ENCODE measurements at places on chromosomes 7 and 10.
A peak's percentile ranks its signal among the peaks of the same experiment; 100 is the strongest.

DNA sequence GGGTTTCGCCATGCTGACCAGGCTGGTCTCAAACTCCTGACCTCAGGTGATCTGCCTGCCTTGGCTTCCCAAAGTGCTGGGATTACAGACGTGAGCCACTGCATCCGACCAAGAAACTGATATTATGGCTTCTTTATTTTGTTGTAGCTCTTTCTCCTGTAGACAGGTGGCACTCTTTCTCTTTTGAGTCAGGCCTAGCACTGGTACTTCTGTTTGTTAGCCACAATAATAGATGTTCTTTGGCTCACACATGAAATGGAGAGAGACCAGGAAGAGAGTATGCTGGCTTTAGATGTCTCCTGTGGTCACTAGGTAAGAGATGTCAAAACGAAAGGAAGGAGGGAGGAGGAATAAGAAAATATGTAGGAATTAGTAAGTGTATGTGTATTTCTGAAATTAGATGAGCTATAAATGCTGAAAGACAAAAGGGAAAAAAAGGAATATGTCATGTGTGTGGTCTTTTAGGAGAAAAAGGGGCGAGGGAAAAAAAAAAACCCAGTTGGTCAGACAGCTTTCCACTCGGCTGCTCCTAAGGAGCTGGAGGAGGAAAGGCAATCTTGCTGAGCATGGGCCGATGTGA, 78.7 kb downstream of the CLEC2L start:
- DNase-seq: no peak

GRCh38 chr10:8051109-8051821, 3.2 kb upstream of the GATA3 start:
- no peak for DNase-seq

DNA sequence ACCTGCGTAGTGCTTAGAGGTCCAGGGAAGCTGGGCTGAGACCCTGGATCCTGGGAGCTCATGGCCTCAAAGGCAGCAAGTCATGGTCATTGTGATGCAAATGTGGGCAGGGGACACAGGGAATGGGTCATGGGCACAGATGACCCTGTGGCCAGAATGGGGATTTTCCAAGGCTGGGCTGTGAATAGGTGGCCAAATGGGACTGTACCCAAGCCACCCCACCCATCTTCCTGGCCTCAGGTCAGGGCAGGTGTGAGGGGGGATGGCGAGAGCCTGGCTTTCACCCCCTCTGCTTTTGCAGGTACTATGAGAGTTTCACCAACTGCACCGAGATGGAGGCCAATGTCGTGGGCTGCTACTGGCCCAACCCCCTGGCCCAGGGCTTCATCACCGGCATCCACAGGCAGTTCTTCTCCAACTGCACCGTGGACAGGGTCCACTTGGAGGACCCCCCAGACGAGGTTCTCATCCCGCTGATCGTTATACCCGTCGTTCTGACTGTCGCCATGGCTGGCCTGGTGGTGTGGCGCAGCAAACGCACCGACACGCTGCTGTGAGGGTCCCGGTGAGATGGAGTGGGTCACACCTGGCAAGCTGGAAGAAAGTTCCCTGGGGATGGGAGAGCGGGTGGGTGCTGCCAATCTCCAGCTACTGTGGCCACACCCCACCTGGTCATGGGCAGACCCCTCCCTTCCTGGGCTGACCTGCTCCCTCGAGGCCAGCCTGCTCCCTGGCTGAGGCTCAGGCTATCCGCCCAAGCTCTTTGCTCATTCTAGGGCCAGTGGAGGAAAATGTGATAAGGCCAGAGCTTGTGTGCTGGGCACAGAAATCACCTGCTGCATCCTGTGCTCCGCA, 25.5 kb downstream of the RAMP3 start:
- DNase-seq: peak; percentile 70

DNA sequence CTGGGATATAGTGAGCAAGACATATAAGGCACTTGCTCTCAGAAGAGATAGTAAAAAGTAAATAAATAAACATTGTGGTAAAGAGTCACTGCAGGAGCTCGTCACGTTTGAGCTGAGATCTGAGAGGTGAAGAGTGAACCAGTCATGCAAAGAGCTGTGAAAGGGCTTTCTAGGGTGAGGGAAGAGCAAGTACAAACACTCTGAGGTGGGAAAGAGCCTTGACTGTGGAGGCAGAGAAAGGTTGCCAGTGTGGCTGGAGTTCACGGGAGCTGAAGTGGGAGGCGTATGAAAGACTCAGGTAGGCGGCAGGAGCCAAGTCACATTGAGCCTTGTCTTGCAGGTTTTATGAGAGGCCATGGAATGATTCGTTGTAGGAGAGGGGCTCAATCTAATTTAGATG, 141.0 kb downstream of the C1GALT1 start:
- DNase-seq: no peak

DNA sequence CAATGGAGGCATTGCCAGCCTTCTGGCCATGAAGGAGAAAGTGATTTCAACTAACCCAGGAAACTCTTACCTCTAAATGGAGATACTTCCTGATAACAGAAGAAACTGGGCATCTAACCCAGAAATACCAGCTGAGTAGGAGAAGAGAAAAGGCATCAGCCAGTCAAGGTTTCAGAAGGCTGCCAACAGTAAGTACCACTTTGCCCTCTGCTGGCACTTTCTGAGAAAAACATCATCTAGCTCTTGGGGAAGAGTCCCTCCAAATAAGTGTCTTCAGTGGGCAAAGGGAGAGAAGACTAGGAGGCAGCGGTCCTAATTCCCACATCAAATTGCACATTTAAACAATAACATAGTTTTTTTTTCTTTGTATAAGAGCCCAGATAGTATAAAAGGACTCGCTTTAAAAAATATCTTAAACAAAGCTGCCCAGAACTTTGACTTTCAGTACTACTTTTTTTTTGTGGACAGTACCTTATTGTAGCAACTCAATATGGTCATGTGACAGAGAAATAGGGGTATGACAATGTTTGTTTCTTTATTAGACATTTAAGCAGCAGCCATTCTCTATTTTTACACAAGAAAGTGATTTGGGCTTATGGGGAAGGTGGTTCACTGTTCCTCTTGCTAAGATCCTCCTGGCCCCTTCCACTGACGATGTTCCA, 157.3 kb downstream of the CTTNBP2 start:
- no peak for DNase-seq

DNA sequence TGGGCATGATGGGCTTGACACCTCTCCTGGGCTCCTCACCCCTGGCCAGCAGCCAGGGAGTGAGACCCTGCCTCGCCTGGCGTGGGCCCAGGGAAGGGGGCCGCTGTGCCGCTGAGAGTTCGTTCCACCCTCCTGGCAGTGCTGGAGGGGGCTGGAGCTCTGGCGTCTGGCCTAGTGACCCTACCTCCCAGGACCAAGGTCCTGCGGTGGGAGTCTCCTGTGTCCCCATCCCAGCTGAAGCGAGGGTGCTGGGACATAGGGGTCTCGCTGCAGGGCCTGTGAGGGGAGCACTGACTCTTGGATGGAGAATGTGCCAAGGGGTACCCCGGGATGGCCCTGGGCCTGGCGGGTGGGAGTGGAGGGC, 1.2 kb downstream of the GTF2IRD1 start:
- no peak for DNase-seq

- no peak for DNase-seq
These were observed 771 bp downstream of the PHYHIPL start for GRCh38 chr10:59177031-59177797.

DNA sequence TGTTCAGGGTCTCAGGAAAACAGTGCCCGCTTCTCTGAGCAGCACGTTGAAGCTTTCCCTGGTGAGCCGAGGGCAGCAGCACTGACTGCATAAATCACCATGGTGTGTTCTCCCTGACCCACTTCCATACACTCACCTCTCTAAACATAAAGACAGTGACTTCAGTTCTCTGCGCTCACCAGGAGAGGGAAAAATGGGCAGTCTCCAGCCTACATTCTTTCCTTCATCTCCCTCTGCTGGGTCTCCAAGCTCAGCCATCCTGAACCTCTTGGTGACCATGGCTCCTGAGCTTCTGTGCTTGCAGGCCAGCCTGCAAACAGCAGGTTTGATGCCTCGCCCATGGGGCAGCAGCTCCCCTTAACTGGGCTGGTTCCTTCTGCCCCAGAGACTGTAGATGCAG, 236.6 kb upstream of the ZNF32 start:
- no peak for DNase-seq

GRCh38 chr7:39130857-39131526, 153.3 kb downstream of the POU6F2 start:
- DNase-seq: no peak

DNA sequence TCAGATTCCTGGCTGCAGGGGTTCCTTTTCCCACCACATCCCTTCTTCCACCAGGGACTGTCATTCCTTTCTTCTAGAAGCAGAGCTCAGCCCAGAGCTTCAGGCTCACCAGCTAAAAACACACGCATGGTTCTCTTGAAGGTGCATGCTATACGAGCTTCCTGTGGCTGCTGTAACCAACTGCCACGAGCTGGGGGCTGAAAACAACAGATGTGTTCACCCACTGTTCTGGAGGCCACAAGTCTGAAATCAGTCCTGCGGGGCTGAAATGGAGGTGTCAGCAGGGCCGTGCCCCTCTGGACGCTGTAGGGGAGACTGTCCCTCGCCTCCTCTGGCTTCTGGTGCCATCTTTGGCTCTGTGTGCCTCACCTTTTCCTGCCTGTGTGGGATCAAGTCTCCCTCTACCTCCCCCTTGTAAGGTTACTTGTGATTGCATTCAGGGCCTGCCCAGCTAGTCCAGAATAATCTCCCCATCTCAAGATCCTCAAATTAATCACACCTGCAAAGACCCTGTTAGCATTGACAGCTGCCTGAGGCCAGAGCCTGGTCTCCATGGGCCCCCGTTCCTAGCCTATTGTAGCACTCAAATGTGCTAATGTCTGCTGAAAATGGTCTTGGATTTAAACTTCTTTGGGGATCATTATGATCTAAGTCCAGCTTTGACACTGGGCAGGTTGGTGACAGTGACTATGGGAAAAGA, 13.7 kb downstream of the RAB19 start:
- no peak for DNase-seq

- DNase-seq: no peak
These were observed 49.5 kb upstream of the DNAJC1 start for GRCh38 chr10:22053048-22053447.

- no peak for DNase-seq
These were observed 139.5 kb downstream of the ACTR3B start for GRCh38 chr7:152899004-152899403.

DNA sequence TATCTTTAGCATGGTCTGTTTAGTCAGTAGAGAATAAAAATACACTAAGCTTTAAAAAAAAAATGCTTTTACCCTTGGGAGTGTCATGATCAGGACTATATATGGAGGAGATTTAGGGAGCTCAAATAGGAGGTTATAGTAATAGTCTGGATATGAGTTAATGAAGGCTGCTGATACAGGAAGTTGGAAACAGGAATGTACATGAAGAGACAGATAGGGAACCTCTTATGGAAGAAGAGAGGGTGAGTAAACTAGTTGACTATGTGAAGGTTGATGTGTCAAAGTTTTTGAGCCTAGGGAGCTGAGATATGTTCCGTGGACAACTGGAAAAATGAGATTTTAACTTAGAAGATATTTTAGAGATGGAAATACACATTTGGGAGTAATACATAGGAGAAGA, 472.0 kb upstream of the FZD8 start:
- no peak for DNase-seq

DNA sequence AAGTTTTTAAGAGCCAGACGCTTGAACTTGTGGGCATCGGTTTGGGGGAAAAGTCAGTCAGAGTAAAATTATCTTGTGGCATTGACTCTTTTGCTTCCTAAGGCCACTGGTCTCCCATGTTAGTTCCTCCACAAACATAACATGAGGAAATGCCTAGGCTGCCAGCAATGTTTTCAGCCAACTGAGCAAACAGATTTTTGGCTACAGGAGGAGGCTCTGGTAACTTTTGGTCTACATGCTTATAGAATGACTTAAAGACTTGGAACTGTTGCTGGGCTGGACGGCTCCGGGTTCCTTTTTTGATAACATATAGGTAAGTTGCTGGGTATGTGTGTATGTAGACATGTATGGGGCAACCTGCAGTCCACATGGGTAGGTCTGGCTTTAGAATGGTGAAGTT, 9.6 kb upstream of the ZNF239 start:
- DNase-seq: no peak

GRCh38 chr7:71457846-71458590, 326.1 kb downstream of the GALNT17 start:
- no peak for DNase-seq

GRCh38 chr10:64626924-64627323, 1105.7 kb downstream of the REEP3 start:
- DNase-seq: no peak

DNA sequence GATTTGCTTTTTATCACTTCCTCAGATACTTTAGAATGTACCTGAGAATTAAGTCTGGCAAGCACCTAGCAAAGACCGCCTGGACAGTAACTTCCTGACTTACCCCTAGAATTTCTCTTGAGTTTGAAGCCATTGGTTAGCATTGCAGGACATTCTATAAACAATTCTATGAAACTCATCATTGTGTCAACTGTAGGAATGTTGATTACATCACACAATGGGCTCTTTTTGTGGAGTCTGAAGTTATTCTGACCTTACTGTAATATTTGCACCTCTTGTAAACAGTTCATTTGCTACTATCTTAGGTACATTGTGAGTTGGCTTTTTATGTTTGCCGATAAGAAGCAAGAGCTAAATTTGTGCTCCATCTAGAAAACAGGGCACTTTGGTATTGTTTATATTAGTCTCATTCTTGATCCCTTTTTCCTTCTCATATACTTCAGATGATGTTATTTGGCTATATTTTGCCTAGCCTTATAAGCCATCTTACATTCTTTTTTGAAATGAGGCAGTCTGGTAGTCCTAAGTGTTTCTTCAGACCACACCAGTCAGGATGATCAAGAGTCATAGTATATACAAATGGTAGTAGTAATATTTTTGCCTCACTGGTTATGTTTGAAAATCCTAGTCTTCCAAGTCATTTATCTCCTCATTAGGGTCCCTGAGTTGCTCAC, 52.4 kb downstream of the CASD1 start:
- DNase-seq: no peak

DNA sequence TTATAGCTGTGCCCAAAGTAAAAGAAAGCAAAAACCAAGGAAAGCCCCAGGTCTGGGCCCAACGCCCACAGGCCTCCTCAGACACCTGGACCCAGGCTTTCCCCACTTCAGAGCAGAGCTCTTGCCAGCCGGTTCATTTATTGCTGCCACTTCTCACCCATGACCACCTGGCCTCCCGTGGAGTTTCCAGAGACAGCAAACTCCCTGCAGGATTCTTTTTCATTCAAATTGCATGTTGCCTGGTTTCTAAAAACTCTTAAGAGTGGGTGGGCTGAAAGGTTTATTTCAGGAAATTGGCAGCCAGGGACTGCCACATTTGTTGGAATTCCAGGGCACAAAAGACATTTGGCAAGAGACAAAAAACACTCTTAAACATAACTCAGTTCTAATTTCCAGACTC, 4.7 kb downstream of the VOPP1 start:
- no peak for DNase-seq

- DNase-seq: no peak
These were observed 30.0 kb upstream of the SLIT1 start for GRCh38 chr10:97215619-97216260.

DNA sequence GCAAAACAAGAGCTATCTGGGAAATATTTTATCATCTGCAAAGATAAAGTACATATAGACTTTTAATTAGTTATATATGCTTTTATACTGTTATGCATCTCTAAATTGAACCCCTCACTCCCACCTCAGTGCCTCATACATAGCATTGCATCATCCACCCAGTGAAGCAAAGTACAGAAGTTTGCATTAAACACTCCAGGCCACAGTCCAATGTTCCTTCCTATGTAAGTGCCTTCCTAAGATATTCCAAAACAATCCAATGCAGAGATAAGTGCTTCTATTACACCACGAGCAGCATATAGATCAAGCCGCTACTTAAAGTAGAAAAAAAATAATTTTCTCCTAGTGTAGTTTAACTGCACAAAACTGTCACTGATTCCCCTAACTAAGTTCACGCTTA, 3.4 kb downstream of the CPXM2 start:
- DNase-seq: no peak

GRCh38 chr10:92567952-92568600, 5.8 kb downstream of the IDE start:
- no peak for DNase-seq

Measured in chondrocyte (in vitro differentiated cells).